Stimulated activated CD4-positive, alpha-beta T cell treated with anti-CD3 and anti-CD28 coated beads, Interleukin-12 subunit alpha, Interleukin-12 subunit beta, amount 100 ng/mL, for 24 hours (primary cell): ENCODE measurements at places on chromosomes 3 and 15.

- no peak for DNase-seq
Observed at GRCh38 chr15:64842096-64842939, 603 bp downstream of the PLEKHO2 start.

GRCh38 chr15:65611888-65612615 lies 1.1 kb upstream of the INTS14 start:
- no peak for DNase-seq

DNA sequence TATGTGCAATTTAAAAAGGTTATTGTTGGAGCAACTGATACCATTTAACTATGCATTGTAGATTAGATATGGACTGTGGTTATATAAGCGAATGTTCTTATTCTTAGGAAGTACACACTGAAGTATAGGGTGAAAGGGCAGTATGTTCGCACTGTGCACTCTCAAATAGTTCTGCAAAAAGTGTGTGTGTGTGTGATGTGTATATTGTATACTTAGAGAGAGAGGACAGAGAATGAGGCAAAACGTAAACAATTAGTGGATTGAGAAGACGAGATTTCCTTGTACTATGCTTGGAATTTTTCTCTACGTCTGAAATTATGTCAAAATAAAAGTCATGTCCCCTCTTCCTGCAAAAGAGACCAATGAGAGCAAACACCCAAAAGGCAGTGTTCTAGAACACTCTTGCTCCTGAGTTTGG lies 30.4 kb downstream of the LSM3 start:
- no peak for DNase-seq

DNA sequence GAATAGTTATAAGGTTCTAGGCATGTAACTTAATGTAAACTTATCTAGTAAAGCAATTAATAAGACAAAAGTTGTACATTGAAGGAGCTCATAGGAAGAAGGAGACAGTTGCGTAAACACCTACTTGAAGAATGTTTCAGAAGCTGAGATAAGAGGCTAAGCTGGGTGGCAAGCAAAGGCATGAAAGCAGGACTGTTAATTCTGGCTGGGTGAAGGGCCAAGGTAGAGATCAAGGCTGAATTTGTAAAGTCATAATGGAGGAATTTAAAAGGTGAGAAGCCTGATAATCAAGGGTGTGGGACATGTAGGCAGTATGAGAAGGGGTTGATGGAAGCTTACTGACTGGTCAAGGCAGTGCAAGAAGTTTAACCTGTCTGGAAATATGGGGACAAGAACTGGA lies 80.4 kb upstream of the TGFBR2 start:
- DNase-seq, result no peak

GRCh38 chr3:66355394-66355793 lies 134.6 kb downstream of the SLC25A26 start:
- no peak for DNase-seq

GRCh38 chr3:16404349-16404895 lies 109.1 kb downstream of the RFTN1 start:
- DNase-seq, result no peak

- no peak for DNase-seq
Observed at GRCh38 chr3:13093687-13094086, 20.5 kb upstream of the IQSEC1 start.

DNA sequence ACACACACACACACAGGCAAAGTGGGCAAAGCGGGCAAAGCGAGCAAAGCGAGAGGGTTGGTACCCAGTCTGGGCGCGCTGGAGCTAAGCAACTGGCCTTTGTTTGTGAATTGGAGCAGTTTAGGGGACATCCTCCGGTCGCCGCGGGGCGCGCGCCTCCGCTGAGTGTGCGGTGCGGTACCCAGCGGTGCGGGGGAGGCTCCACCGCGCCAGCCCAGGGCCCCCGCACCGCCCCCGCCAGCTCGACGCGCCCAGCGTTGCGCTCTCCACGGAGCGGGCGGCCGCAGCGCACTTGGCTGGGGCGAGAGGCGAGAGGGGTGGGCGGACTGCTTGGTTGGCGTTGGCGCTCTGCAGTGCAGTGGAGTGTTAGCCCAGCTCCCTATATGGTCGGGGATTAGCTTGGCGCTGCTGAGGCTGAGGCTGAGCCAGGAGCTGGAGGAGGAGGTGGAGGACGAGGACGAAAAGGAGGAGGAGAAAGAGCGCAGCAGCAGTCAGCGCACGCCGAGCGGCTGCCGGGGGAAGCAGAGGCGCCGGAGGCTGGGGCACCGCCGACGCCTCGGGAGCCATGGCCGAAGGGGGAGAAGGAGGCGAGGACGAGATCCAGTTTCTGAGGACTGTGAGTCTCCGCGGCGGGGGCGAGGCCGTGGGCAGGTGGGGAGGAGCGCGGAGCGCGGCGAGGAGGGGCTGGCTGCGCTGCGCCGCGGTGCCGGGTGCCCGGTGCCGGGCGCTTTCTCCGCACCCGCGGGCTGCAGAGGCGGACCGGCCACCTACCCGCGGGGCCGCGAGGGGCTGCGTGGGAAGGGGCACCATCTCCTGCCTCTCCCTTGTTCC lies at the start of gene RYR3:
Gene RYR3 (plus strand): TSS at position 487 of the 831 bp plus-strand sequence. CDS start 79 bp downstream, at position 566.
- DNase-seq, result no peak

- no peak for DNase-seq
Observed at GRCh38 chr3:106276755-106277612, 408.2 kb upstream of the CBLB start.

- no peak for DNase-seq
Observed at GRCh38 chr15:72800833-72801481, 17.4 kb upstream of the ADPGK start.

DNA sequence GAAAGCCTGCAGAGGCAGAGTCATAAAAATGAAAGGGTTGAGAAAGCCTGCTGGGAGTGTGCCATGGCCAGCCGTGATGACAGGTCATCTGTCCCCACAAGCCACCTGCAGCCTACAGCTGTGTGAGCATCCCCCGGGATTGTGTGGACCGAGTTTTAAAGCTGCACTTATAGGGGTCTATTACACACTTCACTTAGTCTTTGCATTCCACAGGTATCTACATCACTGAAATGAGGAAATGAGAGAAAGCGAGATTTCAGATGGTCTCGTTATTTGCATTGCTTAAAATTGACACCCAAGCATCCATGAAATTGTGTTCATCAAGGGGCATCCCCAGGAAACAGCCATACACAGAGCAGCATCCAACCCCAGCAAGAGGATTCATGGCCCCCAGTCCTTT lies 137.6 kb upstream of the TRIM42 start:
- no peak for DNase-seq

GRCh38 chr3:99487894-99488293 lies 150.5 kb upstream of the COL8A1 start:
- DNase-seq, result no peak

DNA sequence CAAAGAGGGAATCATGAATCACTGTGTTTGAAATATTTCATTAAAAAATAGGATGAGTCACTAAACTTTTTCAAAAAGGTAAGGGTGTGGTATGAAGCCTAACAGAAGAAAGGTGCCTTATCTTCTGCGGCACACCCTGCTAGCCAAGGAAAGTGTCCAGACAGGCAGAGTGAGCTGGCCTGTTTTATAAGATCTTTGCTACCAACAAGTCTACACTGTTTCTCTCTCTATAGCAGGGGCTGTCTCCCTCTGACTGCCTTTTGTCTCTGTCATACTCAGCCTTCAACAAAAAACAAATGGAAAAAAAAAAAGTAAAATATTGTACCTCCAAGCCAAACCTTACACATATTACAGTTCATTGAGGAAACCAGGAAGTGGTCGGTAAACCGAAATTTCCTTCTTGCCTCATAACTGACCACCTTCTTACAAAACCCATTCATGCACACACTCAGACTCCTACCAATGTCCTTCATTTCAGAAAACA lies 9.1 kb downstream of the ZDHHC3 start:
- no peak for DNase-seq

- DNase-seq, result no peak
Observed at GRCh38 chr15:67587331-67587730, 44.8 kb downstream of the MAP2K5 start.

DNA sequence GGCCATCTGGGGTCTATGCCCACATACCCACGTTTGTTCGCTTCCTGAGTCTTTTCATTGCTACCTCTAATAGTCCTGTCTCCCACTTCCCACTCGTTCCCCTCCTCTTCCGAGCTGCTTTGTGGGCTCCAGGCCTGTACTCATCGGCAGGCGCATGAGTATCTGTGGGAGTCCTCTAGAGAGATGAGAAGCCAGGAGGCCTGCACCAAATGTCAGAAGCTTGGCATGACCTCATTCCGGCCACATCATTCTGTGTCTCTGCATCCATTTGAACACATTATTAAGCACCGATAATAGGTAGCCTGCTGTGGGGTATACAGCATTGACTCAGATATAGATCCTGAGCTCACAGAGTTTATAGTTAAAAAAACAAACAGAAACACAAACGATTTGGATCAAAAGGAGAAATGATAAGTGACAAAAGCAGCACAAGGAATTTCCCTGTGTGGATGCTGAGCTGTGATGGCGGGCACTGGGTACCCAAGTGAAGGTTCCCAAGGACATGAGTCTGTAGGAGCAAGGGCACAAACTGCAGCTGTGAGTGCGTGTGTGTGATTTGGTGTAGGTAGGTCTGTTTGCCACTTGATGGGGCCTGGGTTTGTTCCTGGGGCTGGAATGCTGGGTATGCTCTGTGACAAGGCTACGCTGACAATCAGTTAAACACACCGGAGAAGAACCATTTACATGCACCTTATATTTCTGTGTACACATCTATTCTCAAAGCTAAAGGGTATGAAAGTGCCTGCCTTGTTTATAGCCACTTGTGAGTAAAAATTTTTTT lies 35.9 kb downstream of the NR1I2 start:
- no peak for DNase-seq

GRCh38 chr3:61828880-61829721 lies 267.7 kb downstream of the PTPRG start:
- DNase-seq, result no peak

DNA sequence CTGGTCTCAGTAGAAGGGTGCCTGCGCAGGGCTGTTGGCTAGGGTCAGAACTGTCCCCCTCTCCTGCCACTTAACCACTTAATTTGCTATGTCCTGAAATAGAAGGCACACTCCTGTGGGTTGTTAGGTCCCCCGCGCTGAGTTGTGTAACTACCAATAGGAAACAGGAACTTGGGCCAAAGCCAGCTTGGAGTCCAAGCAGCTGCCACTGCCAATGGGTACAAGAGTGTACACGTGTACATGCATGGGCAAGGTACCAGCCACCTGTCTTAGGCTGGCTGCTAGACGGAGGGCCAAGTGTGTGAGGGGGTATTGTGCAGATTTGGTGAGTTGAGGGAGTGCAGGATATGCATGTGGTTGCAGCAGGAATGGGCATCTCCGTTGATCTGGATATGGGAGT lies 29.7 kb upstream of the POLG start:
- DNase-seq, result no peak

DNA sequence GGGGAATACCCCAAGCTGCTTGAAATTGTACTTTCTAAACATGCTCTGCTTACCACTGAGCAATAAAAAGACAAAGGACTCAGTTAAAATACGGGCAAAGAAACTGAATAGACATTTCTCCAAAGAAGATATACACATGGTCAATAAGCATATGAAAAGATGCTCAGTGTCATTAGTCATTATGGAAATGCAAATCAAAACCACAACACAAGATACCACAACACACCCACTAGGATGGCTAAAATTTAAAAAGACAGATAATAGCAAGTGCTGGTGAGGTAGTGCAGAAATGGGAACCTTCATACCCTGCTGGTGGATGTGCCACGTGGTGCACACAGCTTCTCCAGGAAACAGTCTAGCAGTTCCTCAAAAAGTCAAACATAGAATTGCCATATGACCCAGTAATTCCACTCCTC lies 21.3 kb downstream of the LRIG1 start:
- no peak for DNase-seq

DNA sequence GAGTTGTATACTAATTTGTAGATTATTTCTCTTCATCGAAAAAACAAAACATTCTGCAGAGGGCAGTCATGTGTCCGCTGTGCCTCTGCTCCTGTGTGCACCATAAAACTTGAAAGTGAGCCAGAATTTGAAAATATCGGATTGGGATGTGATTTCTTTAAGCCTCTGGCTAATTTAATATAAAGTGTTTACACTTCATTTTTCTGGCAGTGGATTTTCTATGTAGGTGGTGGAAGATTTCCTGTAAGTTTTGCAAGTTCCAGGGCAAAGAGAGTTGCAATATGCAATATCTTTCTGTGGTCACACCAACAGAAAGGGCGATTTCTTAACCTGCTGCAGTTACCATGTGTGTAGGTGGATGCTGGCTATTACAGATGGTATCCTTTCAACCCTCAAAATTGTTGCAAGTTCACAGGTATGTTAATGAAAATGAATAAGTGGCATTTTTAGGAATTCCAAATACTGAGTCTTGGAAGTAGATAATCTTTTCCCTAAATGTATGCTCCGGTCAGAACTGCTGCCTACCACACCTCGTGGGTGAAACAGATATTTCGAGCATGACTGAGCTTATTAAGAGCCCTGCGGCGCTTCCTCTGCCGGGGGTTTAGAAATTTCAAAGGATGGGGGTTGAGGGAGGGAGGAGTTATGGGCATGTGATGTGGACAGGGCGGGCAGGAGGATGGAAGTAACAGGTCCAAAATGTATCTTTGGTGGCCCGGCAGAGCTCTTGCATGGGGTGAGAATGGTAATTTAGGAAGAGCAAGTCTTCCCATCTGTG lies 134.0 kb downstream of the PGPEP1L start:
- no peak for DNase-seq

- peak; percentile 22 for DNase-seq
Observed at GRCh38 chr15:75107908-75108838, 84.8 kb downstream of the PPCDC start.

GRCh38 chr3:67325231-67325630 lies 327.1 kb downstream of the KBTBD8 start:
- no peak for DNase-seq

GRCh38 chr3:16906682-16907081 lies 21.9 kb downstream of the PLCL2 start:
- no peak for DNase-seq

GRCh38 chr3:86251781-86252180 lies 739.2 kb downstream of the VGLL3 start:
- no peak for DNase-seq

DNA sequence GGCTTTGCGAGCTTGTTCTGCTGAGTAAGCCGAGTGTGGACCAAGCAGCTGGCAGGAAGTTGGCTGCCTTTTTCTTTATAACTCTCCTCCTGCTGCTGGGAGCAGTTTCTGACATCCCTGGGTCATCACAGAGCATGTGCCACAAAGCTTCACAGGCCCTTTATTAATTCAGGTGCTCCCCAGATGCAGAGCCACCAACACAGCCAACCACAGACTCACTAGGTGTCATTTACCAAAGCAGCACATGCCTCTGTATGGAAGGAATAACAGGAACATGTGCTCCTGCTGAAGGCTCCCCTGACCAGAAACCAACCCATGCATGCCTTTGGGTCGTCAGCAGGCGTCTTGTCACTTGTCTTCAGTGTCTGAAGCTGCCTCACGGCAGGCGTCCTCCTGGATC lies 152.5 kb downstream of the ADAMTS17 start:
- DNase-seq, result no peak

DNA sequence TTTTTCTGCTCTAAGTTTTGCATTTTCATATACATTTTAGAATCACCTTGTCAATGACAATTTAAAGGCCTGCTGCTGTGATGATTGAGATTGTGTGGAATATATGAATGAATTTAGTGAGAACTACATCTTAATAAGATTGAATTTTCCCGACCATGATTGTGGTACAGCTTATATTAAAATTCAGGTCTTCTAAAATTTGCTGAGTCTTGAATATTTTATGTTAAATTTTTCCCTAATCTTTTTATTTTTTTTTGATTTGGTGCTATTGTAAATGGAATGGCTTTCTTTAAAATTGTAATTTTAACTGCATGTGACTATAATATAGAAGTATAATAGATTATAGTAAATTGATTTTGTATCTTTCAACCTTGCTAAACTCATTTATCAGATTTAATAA lies 172.1 kb downstream of the IL1RAP start:
- DNase-seq, result no peak
